ENCODE measurements at places on chromosomes 11 and 22.

- no peak for DNase-seq
Measured at GRCh38 chr11:35647421-35648093, 15.0 kb upstream of the TRIM44 start.

DNA sequence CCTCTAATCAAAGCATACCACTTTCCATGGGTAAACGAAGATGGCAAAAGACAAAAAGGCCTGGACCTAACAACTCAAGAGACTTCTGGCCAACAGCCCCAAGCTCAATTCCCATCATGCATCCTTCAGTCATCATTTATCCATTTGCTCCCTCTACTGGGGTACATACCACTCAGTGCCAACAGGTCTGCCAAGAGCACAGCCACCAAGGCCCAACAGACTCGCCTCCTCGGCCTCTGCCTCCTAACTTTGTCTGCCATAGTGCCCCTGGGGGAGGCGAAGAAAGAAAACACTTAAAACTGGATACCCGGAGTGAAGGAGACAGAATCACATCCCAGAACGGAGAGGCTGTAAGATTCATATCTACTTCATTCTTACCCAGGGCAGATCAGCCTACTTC, 1.1 kb downstream of the HYOU1 start:
- DNase-seq = no peak

GRCh38 chr11:70544774-70545609, 146.7 kb downstream of the CTTN start:
- no peak for DNase-seq

- DNase-seq = no peak
Measured at GRCh38 chr22:21587803-21588611, 20.5 kb downstream of the UBE2L3 start.

- DNase-seq = no peak
Measured at GRCh38 chr22:30874431-30875370, 93.9 kb downstream of the MORC2 start.

GRCh38 chr11:55554169-55554568, at the start of gene OR4C15:
Gene OR4C15, plus strand, starts transcription at chr11:55554469. Its CDS starts 0 bp downstream, at chr11:55554469.
- DNase-seq = no peak

DNA sequence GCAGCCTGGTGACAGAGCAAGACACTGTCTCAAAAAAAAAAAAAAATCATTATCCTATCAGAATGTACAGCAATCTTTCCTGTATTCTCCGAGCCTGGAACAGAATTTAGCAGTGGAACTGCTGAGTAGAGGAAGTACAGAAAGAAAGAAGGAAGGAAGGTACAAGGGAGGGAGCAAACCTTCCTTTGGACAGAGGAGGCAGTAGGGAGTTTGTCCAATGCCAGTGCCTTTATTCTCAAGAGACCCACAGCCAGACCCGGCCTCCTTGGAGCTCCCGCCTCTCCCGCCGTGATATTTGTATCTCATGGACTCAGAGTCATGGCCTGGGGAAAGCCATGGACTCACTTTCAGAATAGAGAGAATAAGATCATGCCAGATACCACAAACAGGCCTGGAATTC, 37.7 kb upstream of the LRRC55 start:
- no peak for DNase-seq

GRCh38 chr11:23893126-23893525, 603.7 kb upstream of the LUZP2 start:
- DNase-seq = no peak

GRCh38 chr22:42707496-42707895, 13.2 kb downstream of the A4GALT start:
- no peak for DNase-seq

- no peak for DNase-seq
Measured at GRCh38 chr11:57370251-57370650, 10.7 kb downstream of the PRG3 start.

DNA sequence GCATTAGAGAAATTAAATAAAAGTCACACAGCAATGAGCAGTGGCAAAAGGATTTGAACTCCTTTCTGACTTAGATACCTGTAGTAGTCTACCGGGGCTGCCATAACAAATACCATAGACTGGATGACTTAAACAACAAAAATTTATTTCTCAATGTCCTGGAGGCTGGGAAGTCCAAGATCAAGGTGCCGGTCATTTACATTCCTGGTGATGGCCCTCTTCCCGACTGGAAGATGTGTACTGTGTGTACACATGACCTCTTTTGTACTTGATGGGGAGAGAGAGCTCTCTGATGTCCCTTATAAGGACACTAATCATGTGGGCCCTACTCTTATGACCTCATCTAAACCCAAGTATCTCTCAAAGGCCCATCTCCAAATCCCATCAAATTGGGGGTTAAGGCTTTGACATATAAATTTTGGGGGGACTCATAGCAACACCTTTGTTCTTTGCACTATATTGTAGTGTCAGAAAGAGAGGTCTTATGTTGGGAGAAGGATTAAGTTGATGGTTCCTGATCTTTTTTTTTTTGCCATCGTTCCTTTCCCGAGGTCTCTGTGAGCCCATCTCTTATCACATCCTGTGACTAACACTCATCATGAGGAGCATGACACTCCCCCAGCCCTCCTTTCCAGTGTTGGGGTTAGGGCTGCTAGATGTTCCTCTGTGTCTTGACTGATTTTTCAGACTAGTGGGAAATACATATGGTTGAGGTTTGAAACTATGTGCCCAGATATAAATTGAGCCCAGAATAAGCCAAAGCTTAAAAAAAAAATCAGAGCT, 104.3 kb downstream of the TRAF6 start:
- no peak for DNase-seq

DNA sequence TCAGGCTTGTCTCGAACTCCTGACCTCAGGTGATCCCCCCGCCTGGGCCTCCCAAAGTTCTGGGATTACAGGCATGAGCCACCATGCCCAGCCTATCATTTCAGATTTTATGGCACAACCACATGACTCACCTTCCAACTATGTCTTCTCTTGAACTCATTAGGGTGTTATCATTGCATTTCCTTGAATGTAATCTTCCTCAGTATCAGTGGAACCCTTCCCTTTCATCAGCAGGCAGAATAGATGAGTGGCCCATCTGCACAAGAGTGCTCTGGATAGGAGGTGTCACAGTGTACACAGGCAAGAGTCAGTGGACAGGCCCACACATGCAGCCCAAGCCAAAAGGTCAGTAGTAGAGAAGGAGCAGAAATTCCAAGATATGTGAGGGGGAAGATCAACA, 29.1 kb upstream of the AQP11 start:
- no peak for DNase-seq

DNA sequence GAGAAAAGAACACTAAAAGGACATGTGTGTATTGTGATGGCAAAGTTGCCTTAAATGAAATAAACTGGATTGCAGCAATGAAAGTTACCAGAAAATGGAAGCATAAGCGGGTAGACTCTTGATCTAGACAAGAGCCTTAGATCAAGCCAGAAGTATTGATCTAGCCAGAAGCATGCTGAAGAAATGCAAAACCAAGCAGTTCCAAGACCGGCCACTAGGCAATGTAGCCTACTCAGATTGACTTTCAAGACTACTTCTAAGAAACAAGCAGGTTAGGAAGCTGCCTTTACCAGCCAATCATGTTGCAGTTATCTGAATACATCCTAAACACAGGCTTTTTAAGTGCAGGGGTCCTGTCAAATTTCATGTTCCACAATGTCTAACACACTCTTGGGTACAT, 54.6 kb downstream of the KCNA4 start:
- no peak for DNase-seq

- DNase-seq = no peak
Measured at GRCh38 chr11:117931971-117932370, 2.8 kb upstream of the TMPRSS13 start.

DNA sequence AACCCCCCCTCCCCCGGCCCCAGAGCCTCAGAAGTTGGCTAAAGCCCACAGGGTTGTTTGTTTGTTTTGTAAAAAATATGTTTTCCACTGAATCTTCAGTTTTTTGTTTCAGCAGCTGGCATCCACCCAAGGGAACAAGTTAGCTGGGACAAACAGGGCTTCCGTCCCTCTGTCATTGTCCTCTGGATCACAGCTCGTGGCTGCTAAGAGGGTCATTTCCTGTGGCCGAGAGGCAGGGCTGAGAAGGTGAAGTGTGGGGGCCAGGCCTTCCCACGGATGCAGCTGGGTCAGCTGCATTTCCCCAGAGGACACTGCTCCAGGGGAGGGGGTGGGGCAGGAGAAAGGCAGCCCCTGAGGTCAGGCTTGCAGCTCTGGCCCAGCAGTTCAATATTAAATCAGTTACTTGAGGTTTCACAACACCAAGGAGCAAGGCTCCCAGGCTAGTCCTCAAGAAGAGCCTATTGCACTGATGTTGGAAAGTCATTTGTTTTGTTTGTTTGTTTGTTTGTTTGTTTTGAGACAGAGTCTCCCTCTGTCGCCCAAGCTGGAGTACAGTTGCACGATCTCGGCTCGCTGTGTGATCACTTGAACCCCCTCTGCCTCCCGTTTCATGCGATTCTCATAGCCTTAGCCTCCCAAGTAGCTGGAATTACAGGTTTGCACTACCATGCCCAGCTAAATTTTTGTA, 34.4 kb upstream of the SMTN start:
- DNase-seq = no peak

DNA sequence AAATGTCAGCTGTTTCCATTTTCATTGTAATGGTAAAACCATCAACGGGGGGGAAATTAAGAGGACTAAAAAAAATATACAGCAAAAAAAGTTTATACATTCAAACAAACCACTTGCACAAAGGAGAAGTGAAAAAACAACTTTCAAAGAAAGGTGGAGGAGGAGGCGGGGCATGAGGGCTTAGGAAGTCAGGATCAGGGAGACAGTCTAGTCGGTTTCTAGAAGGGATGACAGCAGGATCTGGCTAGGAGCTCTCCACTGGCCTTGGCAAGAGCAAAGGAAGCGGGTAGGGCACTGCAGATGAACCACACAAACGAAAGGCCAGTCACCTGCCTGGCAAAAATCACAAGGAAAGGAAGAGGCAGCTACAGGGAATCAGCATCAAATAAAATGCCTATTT, 31.0 kb downstream of the NAP1L4 start:
- no peak for DNase-seq

DNA sequence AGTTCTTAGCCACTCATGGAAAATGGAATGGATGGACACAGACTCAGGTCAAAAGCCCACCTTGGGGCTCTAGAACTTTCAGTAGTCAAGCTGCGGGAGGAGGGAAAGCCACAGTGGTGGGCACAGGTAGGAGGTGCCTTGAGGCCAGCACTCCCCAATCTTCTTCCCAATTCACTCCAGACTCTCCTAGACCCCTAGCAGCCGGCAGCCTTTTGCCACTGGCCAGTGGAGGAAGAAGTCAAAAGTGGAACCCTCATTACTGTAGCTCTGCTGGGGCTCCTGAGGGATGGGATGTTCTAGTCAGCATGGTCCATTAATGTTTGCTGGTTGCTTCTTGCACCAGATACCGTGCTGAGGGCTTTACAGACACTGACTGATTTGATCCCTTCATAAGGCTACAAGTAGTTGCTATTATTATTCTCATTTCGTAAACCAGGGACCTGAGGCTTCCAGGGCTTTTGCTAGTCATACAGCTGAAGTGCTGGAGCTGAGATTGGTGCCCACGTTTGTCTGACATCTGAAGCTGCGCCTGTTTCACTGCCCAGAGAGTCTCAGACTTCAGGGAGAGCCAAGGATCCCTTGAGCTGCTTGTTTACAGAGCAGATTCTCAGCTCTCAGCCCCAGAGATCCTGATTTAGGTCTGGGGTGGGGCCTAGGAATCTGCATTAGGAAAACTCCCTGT, 1.1 kb downstream of the UCP3 start:
- no peak for DNase-seq
